ENCODE measurements at places on chromosomes 11 and 22. TPM values are rescaled to one million over a fixed set of nuclear protein-coding genes. Genes with fewer than 3 reads are reported as not detected.

The LIF gene
- total RNA-seq, result 130 TPM

The GTSE1 gene
- 5.9 TPM for total RNA-seq

DNA sequence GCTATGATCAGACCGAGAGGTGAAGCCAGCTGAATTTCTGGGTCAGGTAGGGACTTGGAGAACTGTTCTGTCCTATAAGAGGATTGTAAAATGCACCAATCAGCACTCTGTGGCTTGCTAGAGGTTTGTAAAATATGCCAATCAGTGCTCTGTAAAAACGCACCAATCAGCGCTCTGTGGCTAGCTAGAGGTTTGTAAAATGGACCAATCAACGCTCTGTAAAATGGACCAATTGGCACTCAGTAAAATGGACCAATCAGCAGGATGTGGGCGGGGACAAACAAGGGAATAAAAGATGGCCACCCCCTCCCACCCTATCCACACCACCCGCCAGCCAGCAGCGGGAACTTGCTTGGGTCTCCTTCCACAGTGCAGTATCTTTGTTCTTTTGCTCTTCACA lies 6.4 kb upstream of the SEC14L4 start:
- no peak for DNase-seq
- no peaks in the 10 kb centered on the region for H3K4me1 ChIP-seq
- no peaks in the 10 kb centered on the region for H3K36me3 ChIP-seq
- H3K27me3 ChIP-seq, result peaks cover 26% of the 10 kb centered on the region
- H3K4me3 ChIP-seq, result no peak overlapping the region

DNA sequence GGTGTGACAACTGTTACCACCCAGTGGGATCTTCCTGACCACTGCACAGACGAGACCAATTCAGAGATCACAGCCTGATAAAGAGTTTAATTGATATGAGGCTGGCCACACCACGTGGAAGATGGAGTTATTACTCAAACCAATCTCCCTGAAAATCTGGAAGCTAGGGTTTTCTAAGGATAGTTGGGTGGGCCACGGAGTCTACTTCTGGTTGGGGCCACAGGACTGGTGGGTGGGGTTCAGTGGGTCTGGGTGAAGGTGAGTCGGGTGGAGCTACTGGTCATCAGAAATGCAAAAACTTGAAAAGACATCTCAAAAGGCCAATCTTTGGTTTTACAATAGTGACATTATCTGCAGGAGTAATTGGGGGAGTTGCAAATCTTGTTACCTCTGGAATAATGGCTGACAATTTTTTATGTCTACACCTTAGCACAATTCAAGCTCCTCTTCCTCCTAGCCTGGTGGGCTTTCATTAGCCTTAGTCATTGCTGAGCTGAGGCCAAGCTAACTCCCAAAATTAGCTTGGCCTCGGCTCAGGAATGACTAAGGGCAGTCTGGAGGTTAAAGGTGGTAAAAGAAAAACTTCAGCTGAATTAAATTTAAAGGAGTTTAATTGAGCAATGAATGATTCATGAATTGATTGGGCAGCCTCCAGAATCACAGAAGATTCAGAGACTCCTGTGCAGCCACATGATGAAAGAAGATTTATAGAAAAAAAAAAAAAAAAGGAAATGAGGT lies 13.1 kb downstream of the C11orf96 start:
- no peaks in the 10 kb centered on the region for H3K36me3 ChIP-seq
- peak; percentile 10 for DNase-seq
- H3K27ac ChIP-seq, result no peak overlapping the region

GRCh38 chr11:103051151-103051801 lies 40.7 kb downstream of the DCUN1D5 start:
- no peak overlapping the region for H3K4me3 ChIP-seq
- H3K36me3 ChIP-seq, result no peaks in the 10 kb centered on the region
- no peaks in the 10 kb centered on the region for H3K27me3 ChIP-seq
- DNase-seq, result no peak

DNA sequence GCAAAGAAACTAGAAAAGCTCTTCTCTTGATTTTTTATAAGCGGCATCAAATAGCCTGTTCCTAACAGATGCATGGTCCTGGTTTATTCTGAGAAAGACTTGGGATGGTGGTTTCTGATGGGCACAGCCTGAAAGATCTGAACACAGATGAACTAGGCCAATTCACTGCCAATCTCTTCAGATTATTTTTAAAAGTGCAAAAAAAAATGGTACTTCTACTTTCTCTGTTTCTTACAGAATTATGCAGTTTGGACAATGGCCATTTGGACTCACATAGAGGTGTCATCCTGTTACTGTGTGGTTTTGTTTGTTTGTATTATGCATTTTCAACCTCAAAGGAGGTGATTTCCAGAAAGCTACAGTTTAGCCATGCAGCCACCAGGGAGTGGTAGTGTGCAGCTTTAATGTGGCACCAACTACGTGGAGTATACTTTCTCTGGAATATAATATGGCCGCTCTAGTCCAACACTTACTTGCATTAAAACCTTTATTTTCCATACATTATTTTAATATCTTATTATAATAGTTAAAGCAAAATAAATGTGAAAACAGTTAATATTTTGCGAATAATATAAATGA lies 469.8 kb upstream of the KIRREL3 start:
- H3K27me3 ChIP-seq, result no peaks in the 10 kb centered on the region
- DNase-seq, result no peak
- no peak overlapping the region for H3K27ac ChIP-seq
- H3K4me1 ChIP-seq, result no peaks in the 10 kb centered on the region

- no peaks in the 10 kb centered on the region for H3K4me1 ChIP-seq
- no peaks in the 10 kb centered on the region for H3K27me3 ChIP-seq
- DNase-seq, result no peak
- H3K27ac ChIP-seq, result no peak overlapping the region
Measured at GRCh38 chr11:109371444-109372176, 50.4 kb upstream of the C11orf87 start.

DNA sequence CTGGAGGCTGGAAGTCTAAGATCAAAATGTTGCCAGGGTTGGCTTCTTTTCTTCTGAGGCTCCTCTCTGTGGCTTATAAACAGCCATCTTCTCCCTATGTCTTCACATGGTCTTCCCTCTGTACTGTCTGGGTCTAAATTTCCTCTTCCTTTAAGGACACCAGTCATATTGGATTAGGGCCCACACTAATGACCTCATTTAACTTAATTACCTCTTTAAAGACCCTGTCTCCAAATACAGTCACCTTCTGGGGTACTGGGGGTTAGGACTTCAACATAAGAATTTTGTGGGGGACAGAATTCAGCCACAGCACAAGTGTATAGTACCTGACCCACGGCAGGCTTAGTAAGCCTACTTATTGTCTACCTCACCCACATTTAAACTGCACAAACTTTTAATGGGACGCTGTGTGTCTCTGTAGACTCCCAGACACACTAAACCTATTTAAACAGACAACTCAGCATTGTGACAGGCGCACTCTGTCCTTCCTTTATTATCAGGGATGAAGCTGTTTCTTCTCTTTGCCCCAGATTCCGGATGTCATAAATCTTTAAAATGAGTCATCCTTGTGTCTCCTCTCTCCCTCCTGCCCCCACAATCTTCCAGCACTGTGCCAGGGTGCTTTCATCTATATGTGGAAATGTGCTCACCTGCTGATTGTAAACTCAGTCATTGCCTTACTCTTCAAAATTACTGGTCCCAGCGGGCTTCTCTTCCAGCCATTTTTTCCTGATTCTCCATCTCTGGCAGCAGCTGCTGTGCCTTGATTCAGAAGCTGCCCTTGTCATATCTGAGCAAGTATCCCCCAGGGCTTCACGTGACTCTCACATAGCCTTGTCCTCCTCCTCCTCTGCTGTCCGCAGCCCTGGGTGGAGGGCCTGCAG lies 5.4 kb upstream of the MAPK8IP1 start:
- no peak overlapping the region for H3K27ac ChIP-seq
- DNase-seq, result peak; percentile 22
- no peak overlapping the region for H3K4me3 ChIP-seq
- H3K4me1 ChIP-seq, result peaks cover 2% of the 10 kb centered on the region

DNA sequence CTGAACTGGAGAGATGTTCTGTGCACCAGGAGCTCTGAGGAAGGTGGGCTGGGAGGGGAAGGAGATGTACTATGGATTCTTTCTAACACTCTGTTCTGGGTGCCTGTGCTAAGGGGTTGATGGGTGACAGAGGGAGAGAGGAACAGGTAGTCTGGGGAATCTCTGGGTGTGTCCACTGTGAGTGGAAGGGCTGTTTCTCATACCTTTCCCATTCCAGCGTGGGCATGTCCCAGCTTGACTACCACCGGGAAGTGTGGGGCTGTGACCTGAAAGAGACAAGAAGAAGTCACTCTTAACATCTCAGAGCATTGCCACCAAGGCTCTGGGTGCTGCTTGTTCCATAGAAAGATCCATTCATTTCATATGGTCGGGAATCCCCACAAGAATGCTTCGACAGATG lies 121.9 kb downstream of the FBXO7 start:
- H3K27me3 ChIP-seq, result peaks cover 12% of the 10 kb centered on the region
- H3K27ac ChIP-seq, result no peak overlapping the region

GRCh38 chr22:37498289-37498909 lies 12.2 kb upstream of the MFNG start:
- H3K27me3 ChIP-seq, result no peaks in the 10 kb centered on the region
- peaks cover 8% of the 10 kb centered on the region for H3K36me3 ChIP-seq
- H3K4me1 ChIP-seq, result peaks cover 24% of the 10 kb centered on the region
- no peak for DNase-seq
- no peak overlapping the region for H3K4me3 ChIP-seq
- no peak overlapping the region for H3K27ac ChIP-seq

GRCh38 chr11:8719211-8719649 lies 36.6 kb downstream of the RPL27A start:
- no peaks in the 10 kb centered on the region for H3K27me3 ChIP-seq
- peaks cover 31% of the 10 kb centered on the region for H3K36me3 ChIP-seq
- H3K4me3 ChIP-seq, result no peak overlapping the region
- DNase-seq, result peak; percentile 96

- peaks cover 15% of the 10 kb centered on the region for H3K36me3 ChIP-seq
- H3K4me3 ChIP-seq, result no peak overlapping the region
- no peak overlapping the region for H3K27ac ChIP-seq
Measured at GRCh38 chr22:43944670-43945430, 10.4 kb upstream of the SAMM50 start.

DNA sequence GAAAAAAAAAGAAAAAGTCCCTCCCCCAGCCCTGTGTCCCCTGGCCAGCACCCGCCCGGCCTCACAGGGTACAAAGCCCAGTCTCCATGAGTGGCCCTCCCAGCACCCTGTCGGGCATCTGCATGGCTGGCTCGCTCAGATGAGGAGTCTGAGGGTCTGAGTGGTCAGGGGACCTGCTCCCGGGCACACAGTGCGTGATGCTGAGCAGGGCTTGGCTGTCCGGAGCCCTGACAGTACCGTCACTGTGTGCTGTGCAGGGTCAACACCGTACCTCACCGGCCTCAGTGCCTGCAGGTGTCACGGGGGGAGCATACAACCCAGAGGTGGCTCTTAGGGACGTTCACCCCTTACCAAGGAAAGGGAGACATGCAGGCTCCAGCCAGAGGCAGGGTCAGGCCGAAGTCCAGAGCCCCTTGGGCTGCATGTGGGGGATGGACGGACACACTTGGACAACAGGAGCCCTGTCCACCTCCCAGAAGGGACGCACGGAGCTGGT lies 3.6 kb upstream of the PLXNB2 start:
- H3K36me3 ChIP-seq, result no peaks in the 10 kb centered on the region
- peaks cover 14% of the 10 kb centered on the region for H3K4me1 ChIP-seq
- H3K4me3 ChIP-seq, result no peak overlapping the region
- H3K27ac ChIP-seq, result no peak overlapping the region
- DNase-seq, result no peak

DNA sequence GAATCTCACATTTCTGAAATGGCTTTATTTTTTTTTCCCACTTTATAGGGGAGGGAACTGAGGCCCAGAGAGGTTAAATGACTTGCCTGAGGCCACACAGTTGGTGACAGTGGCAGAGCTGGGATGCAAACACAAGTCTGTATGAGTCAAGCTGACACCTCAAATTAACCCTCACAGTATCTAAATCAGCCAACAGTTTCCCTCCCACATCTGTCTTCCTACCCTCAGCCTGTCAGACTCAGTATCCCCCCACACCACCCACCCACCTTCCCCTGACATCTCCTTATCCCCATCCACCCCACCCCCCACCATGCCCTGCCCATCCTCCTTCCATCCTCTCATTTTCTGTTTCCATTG lies 95.2 kb downstream of the TP53I11 start:
- H3K27ac ChIP-seq, result peak overlapping the region; percentile 42
- H3K4me3 ChIP-seq, result no peak overlapping the region
- peaks cover 11% of the 10 kb centered on the region for H3K4me1 ChIP-seq
- H3K27me3 ChIP-seq, result peaks cover 20% of the 10 kb centered on the region
- H3K36me3 ChIP-seq, result no peaks in the 10 kb centered on the region

DNA sequence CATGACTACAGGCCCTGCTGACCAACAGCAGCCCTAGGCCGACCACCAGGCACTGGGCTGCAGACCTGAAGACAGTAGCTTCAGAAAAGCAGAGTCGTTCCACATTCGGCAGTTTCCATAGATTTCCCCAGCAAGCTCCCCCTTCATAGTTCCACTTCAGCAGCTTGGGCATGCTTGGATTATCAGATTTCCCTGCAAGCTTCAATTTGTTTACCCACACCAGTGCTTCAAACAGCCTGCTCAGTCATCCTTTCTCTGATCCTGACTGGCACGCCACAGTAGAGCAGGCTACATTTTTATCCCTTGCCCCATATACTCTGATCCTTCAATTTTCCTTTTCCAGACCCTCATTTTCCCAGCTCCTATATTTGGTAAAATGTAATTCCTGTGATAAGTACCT lies 51.1 kb upstream of the CFAP300 start:
- no peaks in the 10 kb centered on the region for H3K27me3 ChIP-seq
- DNase-seq, result no peak
- no peak overlapping the region for H3K27ac ChIP-seq
- H3K4me3 ChIP-seq, result no peak overlapping the region
- H3K36me3 ChIP-seq, result no peaks in the 10 kb centered on the region
- H3K4me1 ChIP-seq, result no peaks in the 10 kb centered on the region

GRCh38 chr22:38021206-38021605 lies 36.0 kb upstream of the PICK1 start:
- H3K4me3 ChIP-seq, result no peak overlapping the region
- H3K4me1 ChIP-seq, result peaks cover 9% of the 10 kb centered on the region
- no peak overlapping the region for H3K27ac ChIP-seq
- H3K27me3 ChIP-seq, result peaks cover 16% of the 10 kb centered on the region

DNA sequence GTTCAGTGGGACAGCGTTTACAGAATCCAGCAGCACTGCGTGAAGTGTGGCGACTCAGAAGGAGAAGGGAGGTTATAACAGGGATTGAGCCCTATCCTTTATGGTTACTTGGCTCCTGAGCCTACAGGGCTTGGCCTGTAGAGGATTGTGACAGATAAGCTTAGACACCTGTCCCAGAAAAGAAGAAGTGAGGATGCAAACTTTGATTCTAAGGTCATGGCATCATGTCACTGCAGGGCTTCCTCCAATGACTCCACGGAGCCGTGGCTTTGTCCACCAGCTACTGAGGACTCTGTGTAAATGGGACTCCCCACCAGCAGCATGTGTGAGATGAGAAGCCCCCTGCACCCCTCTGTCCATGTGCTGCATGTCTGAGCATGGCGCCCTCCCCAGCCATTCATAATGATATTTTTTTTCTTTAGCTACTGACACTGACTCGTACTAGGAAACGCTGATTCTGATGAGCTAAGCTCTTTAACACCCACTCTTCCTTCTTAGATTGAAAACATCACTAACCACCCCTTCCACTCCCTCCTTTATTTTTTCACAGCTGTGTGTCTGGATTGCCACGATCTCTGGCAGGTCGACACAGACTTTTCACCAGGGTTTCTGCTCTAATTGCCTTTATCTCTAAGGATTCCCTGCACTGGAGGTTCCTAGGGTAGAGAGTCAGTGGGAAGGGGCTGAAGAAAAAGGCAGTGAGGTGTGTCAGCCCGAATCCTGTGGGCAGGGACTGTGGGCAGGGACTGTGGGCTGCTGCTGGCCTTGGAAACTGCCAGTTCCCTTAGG lies 65.5 kb upstream of the TTC12 start:
- H3K36me3 ChIP-seq, result no peaks in the 10 kb centered on the region
- H3K27ac ChIP-seq, result no peak overlapping the region
- H3K4me1 ChIP-seq, result no peaks in the 10 kb centered on the region
- H3K4me3 ChIP-seq, result no peak overlapping the region
- DNase-seq, result no peak

Data from IMR-90 (cell line).